ENCODE measurements at places on chromosomes 4 and X.

- DNase-seq, result no peak
Measured at GRCh38 chr4:135177321-135177720, 975.7 kb upstream of the PABPC4L start.

DNA sequence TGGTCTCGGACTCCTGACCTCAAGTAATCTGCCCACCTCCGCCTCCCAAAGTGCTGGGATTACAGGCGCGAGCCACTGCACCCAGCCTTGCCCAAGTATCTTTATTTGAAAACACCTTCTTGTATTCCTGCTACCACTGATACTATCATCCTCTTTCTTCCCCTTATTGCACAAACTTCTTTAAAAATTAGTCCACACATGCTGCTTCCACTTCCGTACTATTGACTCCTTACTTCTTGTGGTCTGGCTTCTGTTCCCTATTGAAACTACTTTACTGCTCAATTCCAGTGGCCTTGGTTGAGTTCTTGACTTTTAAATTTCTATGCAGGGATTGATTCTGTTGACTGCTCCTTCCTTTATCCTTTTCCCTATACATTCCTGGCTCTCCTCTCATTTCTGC lies 38.8 kb downstream of the MTM1 start:
- no peak for DNase-seq

DNA sequence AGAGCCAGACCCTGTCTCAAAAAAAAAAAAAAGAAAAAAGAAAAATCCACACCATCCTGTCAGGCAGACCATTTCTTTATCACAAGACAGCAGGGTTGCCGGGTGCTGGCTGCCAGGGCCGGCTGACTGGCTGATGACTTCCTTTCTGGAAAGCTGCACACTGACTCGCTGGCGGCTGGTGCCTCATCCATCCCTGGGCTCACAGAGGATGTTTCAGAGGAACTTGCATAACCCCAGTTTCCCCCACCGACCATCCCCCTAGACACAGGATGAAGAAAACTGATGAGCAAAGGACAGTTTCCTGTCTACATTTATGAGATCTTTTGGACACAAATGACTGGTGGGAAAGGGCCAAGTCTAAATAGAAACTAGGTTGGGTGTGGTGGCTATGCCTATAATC lies 14.1 kb downstream of the HPSE start:
- peak; percentile 0 for DNase-seq

GRCh38 chr4:185591679-185592141 lies 56.4 kb upstream of the PDLIM3 start:
- no peak for DNase-seq

DNA sequence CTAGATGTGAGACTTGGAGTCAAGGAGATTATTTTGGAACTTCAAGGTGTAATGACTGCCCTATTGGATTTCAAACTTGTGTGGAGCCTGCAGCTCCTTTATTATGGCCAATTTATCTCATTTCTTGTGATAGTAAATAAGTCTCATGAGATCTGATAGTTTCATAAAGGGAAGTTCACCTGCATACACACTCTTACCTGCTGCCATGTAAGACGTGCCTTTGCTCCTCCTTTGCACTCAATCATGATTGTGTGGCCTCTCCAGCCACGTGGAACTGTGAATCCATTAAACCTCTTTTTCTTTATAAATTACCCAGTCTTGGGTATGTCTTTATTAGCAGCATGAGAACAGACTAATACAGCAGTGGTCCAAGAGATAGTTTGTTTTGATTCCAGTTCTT lies 19.1 kb downstream of the PF4 start:
- DNase-seq, result no peak

DNA sequence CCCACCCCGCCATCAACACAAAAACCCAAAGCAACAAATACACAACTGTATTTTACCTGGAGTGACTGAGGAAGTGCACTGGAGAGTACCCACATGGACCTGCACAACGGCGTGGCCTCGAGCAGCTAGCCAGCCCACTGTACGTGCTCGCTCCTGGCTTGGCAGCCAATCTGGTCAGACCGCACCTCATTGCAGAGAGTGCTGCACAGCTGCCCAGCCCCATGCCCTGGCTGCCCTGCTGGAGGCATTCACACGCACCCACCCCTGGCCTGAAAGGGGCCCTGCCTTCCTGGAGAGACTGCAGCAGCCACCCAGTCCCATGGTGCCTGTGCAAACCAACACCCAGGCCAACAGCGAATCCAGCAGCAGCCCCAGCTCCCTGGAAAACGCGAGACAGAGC lies 116.3 kb downstream of the GALNTL6 start:
- DNase-seq, result no peak

DNA sequence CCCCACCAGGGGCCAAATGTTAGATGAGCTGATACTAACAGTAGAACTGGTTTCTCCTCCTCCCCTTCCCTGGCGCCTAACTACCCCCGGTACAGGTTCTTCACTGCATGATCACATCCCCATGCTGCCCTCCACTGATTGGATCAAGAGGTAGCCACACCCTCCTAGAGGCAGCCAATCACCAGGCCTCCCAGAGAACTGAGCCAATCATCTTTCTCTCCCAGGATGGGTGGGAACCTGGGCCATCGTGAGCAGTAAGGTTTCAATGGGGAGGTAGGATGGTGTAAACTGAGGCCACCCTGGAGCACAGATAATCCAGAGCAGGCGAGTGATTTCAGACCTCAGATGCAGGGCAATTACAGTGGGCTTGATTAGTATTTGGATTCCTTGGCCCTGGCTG lies 64.2 kb downstream of the PPP2R2C start:
- DNase-seq, result no peak

DNA sequence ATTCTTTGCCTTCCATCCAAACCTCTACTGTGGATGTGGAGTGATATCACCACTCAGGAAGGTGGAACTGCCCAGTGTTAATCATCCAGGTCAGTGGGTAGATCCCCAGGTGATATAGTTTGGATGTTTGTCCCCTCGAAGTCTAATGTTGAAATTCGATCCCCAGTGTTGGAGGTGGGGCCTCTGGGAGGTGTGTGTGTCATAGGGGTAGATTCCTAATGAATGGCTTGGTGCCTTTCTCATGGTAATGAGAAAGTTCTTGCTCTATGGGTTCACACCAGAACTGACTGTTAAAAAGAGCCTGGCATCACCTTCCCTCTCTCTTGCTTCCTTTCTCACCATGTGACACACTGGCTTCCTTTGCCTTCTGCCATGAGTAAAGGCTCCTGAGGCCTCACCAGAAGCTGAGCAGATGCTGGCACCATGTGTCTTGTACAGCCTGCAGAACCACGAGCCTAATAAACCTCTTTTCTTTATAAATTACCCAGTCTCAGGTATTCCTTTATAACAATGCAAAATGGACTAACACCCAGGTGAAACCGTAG lies 6.8 kb upstream of the SOWAHB start:
- no peak for DNase-seq

GRCh38 chr4:15897577-15897976 lies 41.0 kb downstream of the FGFBP1 start:
- DNase-seq, result no peak

DNA sequence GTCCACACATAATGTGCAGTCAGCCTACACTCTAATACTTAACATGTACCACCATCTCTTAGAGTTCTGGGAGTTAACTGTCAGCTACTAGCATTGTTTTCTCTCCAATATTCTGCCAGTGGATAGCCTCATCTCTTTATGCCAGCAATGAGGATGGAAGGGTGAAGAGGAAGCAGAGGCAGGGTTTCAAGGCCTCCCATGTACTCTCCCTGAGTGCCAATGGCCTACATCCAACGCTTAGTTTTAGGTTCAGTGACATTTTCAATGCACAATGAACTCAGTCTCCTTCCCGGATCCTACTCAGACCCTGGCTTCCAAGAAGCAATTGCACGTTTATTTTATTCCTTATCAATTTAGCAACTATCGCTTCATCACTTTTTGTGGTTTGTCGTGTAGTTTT lies 686.1 kb downstream of the DMD start:
- DNase-seq, result no peak

DNA sequence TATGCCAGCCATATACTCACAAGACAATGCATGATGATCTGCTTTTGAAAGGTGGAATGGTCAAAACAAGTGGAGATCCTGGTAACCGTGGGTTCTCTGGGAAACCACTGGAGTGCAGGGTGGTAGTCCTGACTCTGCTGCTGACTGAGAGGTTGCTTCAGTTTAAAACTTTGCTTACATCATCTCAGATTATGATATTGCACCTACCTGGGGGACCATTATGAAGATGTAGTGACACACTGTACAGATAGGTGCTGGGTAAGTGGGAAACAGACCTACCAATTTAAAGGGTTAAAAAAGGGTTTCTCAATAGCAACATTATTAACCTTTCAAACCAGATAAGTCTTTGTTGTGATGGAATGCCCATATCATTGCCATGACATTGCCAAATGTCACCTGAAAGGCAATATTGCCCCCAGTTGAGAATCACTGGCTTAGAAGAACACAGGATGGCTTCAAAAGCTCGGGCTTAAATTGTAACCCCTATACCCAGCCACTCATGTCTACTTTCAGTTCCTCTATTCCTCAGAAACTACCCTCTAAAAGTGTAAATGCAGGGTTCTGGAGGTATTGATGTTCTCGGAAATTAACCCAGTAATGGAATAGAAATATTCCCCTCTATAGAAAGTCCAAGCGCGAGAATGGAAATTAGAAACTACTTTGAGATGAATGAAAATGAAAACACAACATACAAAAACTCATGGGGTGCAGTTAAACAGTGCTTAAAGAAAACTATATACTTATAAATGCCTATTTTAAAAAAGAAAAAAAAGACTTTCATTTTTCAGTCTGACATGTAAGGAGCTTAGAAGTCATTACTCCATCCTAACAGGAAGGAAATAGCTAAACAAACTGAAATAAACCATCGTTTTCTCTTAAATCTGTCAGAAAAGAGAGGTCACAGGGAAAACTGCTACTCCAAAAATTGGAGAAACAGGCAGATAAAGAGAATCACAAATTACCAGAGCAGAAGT lies 65.8 kb downstream of the ARHGEF6 start:
- DNase-seq, result no peak

DNA sequence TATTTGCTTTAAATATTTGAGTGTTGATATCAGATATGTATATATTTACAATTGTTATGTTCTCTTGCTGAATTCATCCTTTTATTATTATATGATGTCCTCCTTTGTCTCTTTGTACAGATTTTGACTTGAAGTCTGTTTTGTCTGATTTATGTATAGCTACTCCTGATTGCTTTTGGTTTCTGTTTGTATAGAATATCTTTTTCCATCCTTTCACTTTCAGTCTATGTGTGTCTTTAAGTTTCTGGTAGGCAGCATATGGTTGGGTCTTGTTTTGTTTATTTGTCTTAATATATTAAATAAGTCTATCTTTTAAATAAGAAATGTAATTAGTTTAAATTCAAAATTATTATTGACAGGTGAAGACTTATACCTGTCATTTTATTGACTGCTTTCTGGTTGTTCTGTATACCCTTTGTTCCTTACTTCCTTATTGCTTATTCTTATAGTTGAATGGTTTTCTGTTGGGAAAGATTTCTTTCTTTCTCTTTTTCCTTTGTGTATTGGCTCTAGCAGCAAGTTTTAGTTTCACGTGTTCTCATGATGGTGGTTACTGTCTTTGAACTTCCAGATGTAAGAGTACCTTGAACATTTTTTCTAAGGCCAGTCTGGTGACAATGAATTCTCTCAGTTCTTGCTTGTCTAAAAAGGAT lies 31.1 kb downstream of the RAB28 start:
- DNase-seq, result no peak

GRCh38 chrX:82695066-82695465 lies 813.0 kb upstream of the POU3F4 start:
- no peak for DNase-seq

DNA sequence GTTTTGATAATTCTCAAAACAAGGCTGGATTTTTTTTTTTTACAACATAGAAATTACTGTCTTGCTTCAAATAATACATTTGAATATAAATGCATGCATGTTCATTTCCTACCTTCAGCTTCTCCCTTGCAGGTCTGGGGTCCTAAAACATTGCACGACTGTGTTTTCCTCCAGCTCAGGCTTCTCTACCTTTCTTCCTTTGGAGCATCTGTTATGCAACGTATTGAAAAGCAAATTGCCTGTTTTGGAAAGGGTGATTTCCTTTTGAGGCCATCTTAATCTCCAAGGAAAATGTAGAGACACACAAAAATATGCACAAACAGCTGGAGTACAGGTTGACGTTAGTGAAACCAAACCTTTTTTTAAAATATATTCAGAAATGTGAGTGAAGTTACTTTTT lies 115.6 kb upstream of the TLL1 start:
- DNase-seq, result no peak

DNA sequence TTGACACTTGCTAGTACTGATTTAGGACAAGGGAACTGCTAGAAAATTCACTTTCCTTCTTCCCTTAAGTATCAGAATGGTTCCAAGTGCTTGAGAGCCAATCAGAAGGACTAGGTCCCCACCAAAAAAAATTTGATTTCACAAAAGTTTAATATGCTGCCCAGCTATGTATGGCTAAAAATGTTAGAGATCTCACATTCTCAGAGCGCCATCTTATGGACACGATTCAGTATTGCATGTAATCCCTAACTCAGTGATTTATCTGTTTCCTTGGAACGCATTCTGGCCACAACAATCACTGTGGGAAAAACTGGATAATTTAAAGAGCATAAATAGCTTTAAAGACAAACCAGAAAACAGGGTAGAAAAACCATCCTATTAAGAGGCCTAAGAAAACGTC lies 255.1 kb upstream of the GPC4 start:
- no peak for DNase-seq

DNA sequence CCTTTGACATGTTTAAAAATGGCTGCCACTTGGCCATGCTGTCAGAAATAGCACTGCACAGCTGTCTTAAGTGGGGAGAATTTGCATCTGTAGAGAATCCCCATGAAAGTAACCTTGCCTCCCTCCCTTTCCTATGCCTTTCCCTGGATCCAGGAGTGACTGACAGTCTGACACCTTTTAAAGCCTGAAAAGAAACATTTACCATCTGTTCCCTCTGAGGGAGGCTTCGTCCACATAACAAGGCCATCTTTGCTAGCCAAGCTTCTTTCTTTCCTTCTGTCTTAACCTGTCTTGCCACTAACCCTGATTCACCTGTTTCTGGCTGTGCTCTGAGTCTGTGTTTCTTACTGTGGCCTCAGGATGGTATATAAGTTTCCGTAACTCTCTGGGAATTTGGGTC lies 21.3 kb upstream of the AADAT start:
- DNase-seq, result no peak

DNA sequence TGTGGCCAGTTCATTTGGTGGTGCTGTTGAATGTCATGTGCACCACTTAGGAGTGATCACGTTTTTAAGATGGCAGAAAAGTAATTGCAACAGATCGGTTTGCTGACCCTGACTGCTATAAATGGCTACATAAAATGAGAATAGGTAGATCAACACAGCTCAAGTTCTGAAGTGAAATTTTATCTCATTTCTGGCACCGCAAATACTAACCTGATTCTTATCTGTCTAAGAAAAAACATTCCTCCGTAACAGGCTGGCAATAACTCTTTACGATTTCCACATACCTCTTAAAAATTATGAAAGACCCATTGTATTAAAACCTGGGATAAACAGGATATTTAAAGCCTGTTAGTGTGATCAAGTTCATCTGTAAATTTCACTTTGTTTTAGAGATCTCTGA lies 387.5 kb downstream of the PDGFC start:
- no peak for DNase-seq

GRCh38 chr4:62288808-62289541 lies 1088.8 kb downstream of the ADGRL3 start:
- DNase-seq, result no peak

All from substantia nigra (tissue), 51 donors.